ENCODE measurements at places on chromosomes 3 and 15.

GRCh38 chr3:54530944-54531343 lies 396.9 kb downstream of the LRTM1 start:
- no peak for DNase-seq

DNA sequence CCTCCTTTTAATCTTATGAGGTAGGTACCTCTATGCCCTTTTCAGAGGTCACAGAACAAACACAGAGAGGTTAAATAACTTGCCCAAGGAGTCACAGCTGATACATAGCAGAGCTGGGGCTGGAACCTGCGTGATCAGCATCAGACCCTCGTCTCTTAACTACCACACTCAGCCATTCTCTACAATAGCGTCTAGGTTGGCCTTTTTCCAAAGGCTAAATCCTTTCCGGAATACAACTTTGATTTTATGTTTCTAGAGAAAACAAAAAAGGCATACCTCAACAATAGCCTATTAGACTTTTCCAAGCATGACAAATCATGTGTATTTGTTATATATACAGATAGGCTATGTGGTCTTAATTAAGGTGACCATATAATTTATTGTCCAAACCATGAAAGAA lies 187.2 kb downstream of the RORA start:
- DNase-seq = no peak

- DNase-seq = no peak
These were observed 667.1 kb upstream of the ADAMTS9 start for GRCh38 chr3:65354880-65355279.

GRCh38 chr15:71003319-71003718 lies 110.7 kb downstream of the LRRC49 start:
- DNase-seq = no peak

- no peak for DNase-seq
These were observed 123.9 kb upstream of the MEF2A start for GRCh38 chr15:99441871-99442251.

- DNase-seq = peak; percentile 41
These were observed 96.2 kb upstream of the TRPM1 start for GRCh38 chr15:31197497-31198414.

GRCh38 chr3:127053979-127054378 lies 71.1 kb downstream of the PLXNA1 start:
- no peak for DNase-seq

- DNase-seq = no peak
These were observed 30.5 kb downstream of the RSRC1 start for GRCh38 chr3:158140396-158140795.

GRCh38 chr15:21271566-21271965 lies 168.7 kb downstream of the POTEB3 start:
- no peak for DNase-seq

- DNase-seq = no peak
These were observed 50.1 kb downstream of the TLNRD1 start for GRCh38 chr15:81050805-81051204.

DNA sequence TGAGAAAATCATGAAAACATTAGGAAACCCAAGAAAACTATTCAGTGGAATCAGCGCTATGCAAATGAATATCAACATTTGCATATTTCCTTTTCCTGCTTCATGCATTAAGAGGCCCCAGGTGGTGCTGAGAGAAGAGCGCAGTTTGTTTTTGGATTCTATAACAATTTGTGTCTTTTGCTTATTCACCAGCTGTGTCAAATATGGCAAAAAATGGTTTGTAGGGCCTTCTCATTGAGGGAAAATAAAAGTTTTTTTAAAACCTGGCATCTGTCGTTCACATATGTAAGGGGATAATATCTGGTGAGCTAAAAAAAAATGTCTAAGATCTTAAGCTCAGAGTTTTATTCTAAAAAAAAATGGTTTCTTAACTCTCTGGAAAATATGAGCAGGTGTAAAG lies 122.5 kb upstream of the ROBO2 start:
- no peak for DNase-seq

GRCh38 chr3:52770496-52771333 lies at the start of gene NEK4:
Gene NEK4 (minus strand): TSS chr3:52770940. CDS start chr3:52770746, 194 bp downstream.
- DNase-seq = peak; percentile 78

GRCh38 chr3:52479877-52480575 lies 15.1 kb upstream of the STAB1 start:
- DNase-seq = no peak

DNA sequence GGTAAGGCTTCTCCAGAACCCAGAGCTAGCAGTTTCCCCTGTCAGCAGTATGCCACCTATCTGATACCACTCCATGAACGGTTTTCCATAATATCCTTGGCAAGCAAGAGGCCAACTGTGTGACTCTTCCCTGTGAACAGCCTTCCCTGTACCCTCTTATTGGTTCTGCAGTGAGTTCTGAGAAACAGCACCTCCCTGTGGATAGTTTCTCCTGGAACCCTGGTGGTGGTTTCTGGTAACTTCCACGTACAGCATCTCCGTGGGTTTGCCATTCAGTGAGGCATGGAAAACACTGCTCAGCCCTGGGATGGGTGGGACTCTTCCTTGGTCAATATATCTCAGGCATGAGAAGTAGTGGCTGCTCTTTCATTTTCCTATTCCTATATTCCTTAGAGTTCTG lies 19.4 kb upstream of the SERPINI2 start:
- no peak for DNase-seq

GRCh38 chr3:136979684-136980083 lies 21.9 kb downstream of the IL20RB start:
- DNase-seq = no peak

GRCh38 chr15:70246623-70247220 lies 149.0 kb upstream of the TLE3 start:
- no peak for DNase-seq

GRCh38 chr3:177448987-177449359 lies 251.7 kb upstream of the TBL1XR1 start:
- DNase-seq = no peak

GRCh38 chr15:82830427-82831173 lies 21.2 kb downstream of the WHAMM start:
- no peak for DNase-seq

- peak; percentile 58 for DNase-seq
These were observed 7.1 kb upstream of the FMN1 start for GRCh38 chr15:33201491-33202231.

DNA sequence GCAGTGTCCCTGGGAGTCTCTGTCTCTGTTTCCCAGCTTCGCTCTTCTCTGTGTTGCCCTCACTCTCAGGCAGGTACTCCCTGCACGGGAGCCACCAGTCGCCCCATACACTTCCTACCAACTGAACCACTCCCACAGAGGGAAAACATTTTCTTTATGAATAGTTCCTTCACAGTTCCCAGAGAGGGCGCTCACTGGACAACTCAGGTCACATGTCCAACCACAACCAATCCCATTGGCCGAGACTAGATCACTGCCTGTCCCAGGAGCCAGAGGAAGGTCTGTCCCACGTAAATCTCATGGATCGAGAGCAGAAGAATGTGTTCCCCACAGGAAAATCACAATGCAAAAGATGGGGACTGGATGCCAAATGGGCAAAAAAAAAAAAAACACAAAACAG lies 26.1 kb downstream of the GRK7 start:
- DNase-seq = no peak

- no peak for DNase-seq
These were observed 78.1 kb upstream of the RNF7 start for GRCh38 chr3:141659821-141660613.

DNA sequence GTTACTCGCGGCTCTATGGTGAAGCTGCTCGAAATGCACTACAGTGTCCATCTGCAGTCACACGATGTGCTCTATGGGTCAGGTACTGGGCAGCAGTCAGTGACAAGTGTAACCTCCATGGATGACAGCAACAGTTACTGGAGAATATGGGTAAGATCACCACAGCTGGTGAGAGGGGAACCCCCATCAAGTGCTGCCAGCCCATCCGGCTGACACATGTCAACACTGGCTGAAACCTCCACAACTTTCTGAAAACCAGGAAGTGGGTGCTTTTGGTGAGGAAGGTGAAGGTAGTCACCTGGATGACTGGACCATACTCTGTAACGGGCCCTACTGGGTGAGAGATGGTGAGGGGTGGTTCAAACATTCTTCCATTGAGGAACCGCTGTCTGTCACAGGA lies 87.4 kb upstream of the C15orf39 start:
- no peak for DNase-seq

DNA sequence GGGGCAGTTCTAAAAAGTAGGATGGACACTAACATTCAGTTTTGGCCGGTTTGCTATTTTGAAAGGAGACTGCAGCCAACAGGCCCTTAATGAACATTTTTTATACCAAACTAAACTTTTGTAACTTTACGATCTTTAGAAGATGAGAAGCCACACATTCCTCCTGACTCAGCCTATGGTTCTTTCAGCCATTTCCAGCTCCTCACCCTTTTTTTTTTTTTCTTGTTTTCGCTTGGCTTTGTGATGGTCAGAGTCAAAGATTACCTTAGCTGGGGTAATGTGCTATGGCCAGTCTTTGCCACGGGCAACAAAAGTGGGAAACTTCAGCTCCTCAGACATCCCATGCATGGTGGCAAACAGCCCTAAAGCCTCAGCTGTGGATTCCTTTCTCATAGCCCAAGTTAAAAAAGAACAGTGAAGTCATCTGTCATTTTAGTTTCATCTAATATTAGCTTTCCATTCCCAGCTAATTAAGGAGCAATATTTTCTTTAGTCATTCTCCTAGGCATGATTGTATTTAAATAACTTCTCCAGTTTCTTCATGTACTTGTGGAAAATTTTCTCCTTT lies 368.7 kb downstream of the MFSD1 start:
- DNase-seq = no peak

- peak; percentile 3 for DNase-seq
These were observed 147.1 kb upstream of the RGMA start for GRCh38 chr15:93235926-93236780.

DNA sequence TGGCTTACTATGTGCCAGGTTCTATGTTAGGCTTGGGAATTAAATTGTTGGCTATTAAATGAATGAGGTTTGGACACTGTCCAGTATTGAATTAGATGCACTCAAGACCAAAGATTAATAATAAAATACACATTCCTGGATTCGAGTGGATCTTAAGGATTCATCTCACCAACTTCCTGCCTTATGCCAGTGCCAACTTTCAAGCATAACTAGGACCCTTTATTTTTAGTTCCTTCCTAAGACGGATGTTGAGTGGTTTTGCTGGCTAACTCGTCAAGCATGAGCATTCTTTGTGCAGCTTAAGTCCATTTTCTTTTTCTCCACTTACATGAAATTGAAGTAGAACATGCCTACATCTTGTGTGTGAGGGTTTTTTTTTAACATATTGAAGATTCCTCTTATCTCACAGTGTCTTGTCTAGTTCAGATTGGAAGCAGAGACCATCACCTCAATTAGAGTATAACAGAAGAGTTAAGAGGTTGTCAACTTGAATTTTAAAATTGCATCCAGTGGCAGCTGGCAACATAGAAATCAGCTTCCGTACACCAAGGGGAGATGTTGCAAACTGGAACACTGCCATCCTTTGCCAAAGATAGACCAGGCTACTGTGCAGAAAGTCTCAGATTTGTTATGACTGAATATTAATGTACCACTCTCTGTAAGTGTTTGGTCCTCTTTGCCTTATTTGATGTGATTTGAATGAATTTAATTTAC lies 106.3 kb upstream of the BFSP2 start:
- no peak for DNase-seq

GRCh38 chr3:193827040-193827669 lies 234.1 kb downstream of the OPA1 start:
- DNase-seq = no peak

- DNase-seq = peak; percentile 70
These were observed 21.7 kb downstream of the SH3BP5 start for GRCh38 chr3:15310491-15311370.

DNA sequence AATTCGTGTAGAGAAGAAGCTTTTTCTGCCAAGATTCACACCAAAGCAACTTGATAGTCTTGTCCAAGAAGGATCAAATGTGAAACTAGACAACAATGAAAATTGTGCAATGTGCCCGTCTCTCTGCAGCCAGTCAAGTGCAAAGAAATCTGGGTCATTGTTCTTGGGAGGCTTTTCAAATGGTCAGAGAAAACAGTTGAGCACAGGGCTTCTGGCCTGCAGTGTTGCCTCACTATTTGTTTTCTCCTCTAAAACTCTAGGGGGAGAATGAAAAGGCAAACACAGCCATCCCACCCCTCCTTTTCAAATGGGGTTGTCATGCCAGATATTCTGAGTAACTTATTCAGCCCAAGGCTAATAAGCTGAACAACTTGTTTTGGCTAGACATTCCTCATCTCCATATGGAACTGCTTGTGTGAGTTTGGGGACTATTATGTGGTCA lies 417.6 kb upstream of the CDIN1 start:
- DNase-seq = no peak

DNA sequence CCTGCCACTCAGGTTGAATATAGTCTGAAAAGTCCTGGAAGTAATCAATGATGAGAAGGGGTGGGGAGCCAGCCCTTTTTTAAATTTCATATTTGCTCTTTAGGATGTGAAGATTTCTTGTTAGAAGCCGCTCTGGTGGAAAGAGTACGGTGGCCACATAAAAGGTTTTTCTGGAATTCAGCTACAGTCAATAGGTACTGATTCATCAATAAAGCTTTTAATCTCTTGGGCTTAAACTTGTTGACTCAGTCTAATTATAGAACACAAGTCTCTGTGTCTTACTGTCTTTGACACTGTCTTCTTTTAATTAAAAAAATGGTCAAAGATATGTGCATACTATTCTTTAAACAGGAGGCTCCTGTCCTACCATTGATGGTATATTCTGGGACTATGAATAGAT lies 99.9 kb upstream of the TP63 start:
- DNase-seq = no peak

GRCh38 chr3:6709178-6709577 lies 151.7 kb upstream of the GRM7 start:
- no peak for DNase-seq

DNA sequence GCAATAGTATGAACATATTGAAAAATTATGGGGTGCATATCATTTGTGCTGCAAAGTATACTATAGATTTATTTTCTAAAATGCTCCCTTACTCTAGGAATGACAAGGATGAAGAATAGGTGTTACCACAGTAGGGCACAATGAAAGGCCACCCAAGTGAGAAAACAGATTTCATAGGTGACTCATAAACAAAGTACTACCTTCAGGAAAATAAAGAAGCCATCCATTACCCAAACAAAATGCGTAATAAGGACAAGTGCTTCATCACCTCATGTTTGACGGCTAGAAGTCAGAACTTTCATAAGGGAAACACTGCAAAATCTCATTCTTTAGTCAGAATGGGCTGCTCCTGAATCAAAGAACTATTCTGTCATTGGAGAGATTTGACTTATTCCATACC lies 116.6 kb downstream of the MFSD1 start:
- no peak for DNase-seq

GRCh38 chr3:97901313-97902248 lies 70.7 kb downstream of the RIOX2 start:
- no peak for DNase-seq

DNA sequence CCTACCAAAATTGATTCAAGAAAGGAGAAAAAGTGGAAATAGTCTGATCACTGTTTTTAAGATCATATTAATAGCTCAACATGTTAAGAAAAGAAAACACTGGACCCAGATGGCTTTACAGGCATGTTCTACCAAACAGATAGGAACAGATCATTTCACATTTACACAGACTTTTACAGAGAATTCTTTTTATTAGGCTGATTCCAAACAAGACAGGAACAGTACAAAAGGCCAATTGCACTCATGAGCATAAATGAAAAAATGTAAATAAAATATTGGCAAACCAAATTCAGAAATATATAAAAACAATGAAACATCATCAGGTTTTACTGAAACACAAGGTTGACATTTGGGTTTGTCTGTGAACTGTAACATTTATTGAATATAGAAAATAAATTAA lies 106.5 kb downstream of the WNT5A start:
- DNase-seq = no peak

GRCh38 chr3:62128051-62128450 lies 245.3 kb downstream of the FEZF2 start:
- no peak for DNase-seq

GRCh38 chr15:57114070-57114469 lies 195.6 kb downstream of the TCF12 start:
- DNase-seq = no peak

GRCh38 chr3:52827866-52828376 lies 2.6 kb downstream of the ITIH4 start:
- no peak for DNase-seq

All from stimulated activated CD4-positive, alpha-beta T cell treated with anti-CD3 and anti-CD28 coated beads, Interleukin-12 subunit alpha, Interleukin-12 subunit beta, amount 100 ng/mL, for 48 hours (primary cell).